Left lung (tissue), 14 donors: ENCODE measurements at places on chromosomes 3 and 15. TPM values are rescaled to one million over a fixed set of nuclear protein-coding genes. Genes with fewer than 3 reads are reported as not detected.

The NTRK3 gene
- 8.1 TPM for polyA plus RNA-seq

GRCh38 chr3:194328053-194328657, 23.0 kb downstream of the CPN2 start:
- no peak for DNase-seq

GRCh38 chr3:172914854-172915253, 164.3 kb downstream of the ECT2 start:
- DNase-seq, result no peak

GRCh38 chr3:82030916-82031315, 269.5 kb upstream of the GBE1 start:
- DNase-seq, result no peak

The LYZL4 gene
- polyA plus RNA-seq, result not detected

DNA sequence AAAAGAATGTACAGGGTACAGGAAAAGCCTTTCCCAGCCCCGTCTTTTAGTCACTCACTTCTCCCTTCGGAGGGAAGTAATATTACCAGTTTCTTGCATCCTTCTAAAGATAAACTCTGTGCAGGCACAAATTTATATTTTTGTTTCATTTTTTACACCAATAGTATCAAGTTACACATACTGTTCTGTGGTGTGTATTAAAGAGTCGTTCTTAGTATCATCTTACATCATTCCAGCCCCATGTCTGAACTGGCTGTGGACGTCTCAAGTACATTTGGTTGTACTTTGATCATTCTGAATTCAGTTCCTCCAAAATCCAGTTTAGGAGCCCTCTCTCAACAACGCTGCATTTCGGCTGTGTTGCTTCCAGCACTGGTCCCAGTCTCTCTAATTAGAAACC, 68.7 kb downstream of the LMLN start:
- DNase-seq, result no peak

The IGDCC3 gene
- polyA plus RNA-seq, result 12.8 TPM

The CNTN4 gene
- 9.0 TPM for polyA plus RNA-seq

GRCh38 chr15:70484993-70485392, 278.4 kb downstream of the UACA start:
- DNase-seq, result no peak

GRCh38 chr15:65532738-65533051, 2.4 kb downstream of the HACD3 start:
- no peak for DNase-seq

DNA sequence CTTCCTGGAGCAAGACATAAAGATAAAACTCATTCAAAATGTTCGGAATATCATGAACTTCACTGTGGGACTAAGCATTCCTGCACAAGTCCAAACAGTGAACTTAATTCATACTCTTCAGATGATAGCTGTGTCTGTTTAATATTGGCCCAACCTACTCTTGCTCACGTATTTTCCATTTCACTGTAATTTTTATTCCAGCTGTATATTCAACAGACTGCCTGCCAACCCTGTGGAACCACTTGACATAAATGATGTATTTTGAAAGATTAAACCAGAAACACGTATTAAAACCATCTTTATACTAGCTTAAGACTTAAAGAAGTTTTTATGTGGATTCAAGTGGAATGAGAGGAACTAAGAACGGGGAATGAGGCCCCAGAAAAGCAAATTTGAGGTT, 172.5 kb downstream of the TMEM108 start:
- DNase-seq, result no peak

The FBXO40 gene
- polyA plus RNA-seq, result 0.04 TPM

GRCh38 chr3:112594856-112595255, 33.0 kb downstream of the SLC35A5 start:
- DNase-seq, result no peak

GRCh38 chr3:143924522-143925285, 46.9 kb upstream of the DIPK2A start:
- DNase-seq, result no peak

DNA sequence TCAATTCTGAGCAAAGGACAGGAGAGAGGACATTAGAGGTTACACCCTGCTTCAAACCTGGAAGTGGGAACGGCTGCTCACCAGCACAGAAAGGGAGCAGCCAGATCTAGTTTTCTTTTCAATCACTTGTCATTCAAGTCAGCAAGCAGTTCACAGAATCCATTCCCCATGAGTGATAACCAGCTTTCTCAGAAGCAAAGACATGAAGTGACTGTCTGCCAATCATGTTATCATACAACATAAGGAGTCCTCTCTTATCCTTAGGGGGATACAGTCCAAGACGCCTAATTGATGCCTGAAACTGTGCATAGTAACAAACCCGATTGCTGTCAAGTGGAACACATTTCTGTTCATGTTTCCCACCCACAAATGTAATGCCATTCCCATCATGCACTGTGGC, 54.7 kb downstream of the FAM98B start:
- no peak for DNase-seq

The TMEM266 gene
- polyA plus RNA-seq, result 2.1 TPM

The KIF15 gene
- polyA plus RNA-seq, result 25.4 TPM

- DNase-seq, result no peak
Measured at GRCh38 chr15:41499109-41499851, 5.6 kb downstream of the ITPKA start.

GRCh38 chr3:119598410-119599098, 869 bp downstream of the PLA1A start:
- DNase-seq, result no peak

- DNase-seq, result no peak
Measured at GRCh38 chr3:16801698-16802097, 83.1 kb upstream of the PLCL2 start.

The MYO9A gene
- polyA plus RNA-seq, result 38.1 TPM

The ACAN gene
- polyA plus RNA-seq, result 0.83 TPM

DNA sequence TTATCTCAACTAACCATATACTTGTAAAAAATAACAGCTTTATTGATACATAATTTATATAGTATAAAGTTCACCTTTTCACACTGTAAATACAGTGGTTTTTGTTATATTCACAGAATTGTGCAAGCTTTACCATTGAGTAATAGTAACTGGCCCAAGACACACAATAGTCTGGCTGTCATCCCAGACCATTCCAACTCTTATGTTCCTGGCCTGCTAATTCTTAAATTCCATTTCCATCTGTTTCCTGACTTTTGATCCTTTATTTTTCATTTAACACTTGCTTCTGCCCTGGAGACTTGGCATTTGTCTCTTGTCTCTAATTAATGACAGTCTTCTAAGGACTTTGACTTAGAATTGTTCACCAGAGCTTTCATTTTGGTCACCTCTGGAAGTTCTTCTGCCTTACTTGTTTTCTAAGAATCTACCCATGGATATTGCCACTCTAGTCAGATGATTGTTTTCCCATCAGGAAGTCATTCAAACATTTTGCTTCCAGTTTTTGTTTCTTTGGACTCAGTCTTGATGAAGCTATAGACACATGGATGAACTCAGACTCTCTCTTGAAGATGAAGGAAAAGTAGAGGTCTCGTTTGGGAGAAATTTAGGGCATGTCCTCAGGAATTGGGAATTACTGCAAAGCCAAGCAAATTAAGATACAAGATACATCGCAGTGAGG, 27.2 kb upstream of the PLSCR4 start:
- DNase-seq, result peak; percentile 90

DNA sequence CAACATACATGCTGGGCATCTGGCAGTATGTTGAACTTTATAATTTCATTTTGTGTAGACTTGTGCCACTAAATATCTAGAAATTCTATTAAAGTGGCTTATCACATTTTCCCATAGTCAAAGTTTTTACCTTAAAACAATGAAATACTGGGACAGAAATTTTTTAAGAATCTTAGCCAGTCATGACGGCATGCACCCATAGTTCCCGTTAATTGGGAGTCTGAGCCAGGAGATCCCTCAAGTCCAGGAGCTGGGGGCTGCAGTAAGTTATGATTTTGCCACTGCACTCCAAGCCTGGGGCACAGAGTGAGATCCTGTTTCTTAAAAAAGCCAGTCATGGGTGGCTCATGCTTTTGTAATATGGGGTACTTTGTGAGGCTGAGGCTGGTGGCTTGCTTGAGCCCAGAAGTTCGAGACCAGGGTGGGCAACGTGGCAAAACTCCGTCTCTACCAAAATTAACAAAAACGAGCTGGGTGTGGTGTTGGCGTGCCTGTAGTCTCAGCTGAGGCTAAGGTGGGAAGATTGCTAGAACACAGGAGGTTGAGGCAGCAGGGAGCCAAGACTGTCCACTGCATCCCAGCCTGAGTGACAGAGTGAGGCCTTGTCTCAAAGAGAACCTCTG, 3.1 kb downstream of the RPSA start:
- no peak for DNase-seq

The NMNAT3 gene
- 6.7 TPM for polyA plus RNA-seq

DNA sequence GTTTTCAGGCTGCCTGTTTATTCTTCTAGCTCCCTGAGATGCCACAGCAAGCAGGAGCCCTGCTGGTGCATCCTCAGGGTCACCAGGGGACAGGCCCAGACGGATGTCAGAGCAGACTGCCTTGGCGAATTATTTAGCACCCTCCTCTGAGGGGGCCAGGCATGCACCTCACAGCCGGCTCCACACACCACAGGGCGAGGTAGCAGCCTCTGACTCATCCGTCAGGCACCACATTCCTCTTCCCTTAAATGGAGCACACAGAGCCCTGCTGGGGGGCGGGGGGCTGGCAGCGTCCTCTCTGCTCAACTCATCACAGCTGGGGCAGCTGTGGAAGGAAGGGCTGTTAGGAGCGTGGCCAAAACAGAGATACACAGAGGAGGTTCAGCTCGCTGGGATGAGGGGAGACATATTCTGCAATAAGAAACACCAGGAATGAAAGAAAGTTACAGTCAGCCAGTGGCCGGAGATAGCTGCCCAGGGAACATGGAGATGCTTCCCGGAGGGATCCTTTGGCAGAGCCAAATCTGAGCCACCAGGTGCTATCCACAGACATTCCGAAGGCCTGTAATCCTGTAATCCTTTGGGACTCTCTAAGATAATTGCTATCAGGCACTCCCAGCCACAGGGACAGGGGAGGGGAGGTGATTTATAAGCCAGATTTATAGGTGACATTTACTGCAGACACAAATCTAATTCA, 13.9 kb upstream of the PRICKLE2 start:
- DNase-seq, result peak; percentile 58

The AGBL1 gene
- 0.11 TPM for polyA plus RNA-seq

DNA sequence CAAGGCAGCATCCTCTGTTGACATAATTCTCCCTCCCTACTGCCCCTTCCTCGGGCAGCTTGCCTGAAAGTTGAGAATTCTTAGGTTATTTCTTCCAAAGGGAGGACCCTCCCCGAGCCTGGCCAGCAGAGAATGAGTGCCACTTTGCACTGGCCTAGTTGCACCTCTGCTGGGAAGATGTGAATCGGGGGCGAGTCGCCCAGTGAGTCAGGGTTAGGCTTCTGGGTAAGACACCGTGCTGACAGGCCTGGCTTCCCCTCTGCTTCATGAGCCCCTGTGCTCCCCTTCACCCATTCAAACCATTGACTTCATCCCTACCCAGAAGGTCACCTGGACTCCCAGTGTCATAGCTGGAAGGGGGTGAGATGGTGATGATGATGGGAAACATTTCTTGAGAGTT, 82.3 kb downstream of the AAGAB start:
- DNase-seq, result no peak

- DNase-seq, result no peak
Measured at GRCh38 chr3:58495101-58495500, 3.2 kb downstream of the KCTD6 start.

- DNase-seq, result no peak
Measured at GRCh38 chr15:99433757-99434450, 131.9 kb upstream of the MEF2A start.

The PSMD6 gene
- polyA plus RNA-seq, result 104 TPM

DNA sequence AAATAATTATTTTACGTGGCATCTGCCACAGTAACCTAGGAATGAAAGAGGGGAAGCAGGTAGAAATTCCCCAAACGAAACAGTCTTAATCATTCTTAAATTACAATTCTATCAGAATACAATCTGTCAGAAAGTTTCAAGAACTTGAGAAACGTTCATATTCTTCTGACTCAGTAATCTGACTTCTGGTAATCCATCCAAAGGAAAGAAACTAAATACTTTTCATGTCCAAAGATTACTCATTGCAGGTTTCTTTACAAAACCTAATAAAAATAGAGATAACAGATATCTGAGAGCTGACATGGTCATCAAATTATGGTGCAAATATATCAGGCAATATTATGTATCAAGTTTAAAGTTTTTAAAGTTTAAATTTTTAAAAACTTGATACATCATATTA, 109.4 kb downstream of the DLG1 start:
- no peak for DNase-seq

- peak; percentile 22 for DNase-seq
Measured at GRCh38 chr15:72907733-72908132, 124.2 kb upstream of the ADPGK start.

The SLC12A1 gene
- polyA plus RNA-seq, result 1.3 TPM

The SUCLG2 gene
- polyA plus RNA-seq, result 52.7 TPM

GRCh38 chr15:58473724-58474123, 41.9 kb downstream of the LIPC start:
- DNase-seq, result no peak

DNA sequence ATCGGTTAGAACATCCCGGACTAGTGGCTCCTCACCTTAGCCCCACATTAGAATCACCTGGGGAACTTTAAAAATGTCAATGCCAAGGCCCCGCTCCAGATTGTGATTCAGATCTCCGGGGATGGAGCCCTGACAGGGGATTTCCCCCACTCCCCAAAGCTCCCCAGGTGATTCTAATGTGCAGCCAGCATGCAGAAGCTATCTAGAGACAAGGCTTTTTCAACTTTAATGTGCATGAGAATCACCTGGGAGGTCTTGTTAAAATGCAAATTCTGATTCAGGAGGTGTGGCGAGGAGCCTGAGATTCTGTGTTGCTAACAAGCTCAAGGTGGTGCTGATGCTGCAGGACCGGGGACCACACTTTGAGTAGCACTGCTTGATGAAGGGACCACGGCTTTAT, 156.7 kb downstream of the RAB11A start:
- no peak for DNase-seq

DNA sequence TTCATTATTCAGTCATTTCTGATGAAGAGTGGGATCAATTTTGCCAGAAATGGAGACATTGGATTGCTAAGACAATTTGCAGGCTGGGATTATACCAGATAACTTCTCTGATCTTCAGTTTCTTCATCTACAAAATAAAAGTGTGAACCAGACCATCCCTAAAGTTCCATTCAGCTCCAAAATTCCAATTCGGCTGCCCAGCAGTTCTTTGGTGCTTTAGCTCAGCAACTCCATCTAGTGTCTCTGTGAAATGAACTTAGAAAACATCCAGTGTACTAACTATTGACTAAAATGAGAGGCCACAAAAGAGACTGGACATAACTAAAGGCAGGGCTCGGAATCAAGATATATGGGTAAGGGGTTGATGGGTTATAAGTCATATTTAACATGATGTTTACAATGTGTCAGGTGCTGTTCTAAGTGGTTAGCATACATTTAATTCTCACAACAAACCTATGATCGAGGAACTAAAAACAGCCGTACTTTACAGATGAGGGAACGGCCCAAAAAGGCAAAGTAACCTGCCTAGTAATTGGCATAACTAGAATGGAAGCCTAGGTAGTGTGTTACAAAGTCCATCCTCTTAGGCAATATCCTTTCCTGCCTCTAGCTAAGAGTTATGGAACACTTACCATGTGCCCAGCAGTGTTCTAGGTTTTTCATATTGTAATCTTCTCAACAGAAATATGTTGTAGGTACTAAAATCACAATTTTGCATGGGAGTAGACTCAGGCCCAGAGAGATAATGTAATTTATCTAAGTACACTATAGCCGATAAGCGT, 17.0 kb downstream of the THAP10 start:
- no peak for DNase-seq

GRCh38 chr15:69593981-69594966, 141.7 kb downstream of the RPLP1 start:
- peak; percentile 60 for DNase-seq

- DNase-seq, result no peak
Measured at GRCh38 chr3:71903112-71903495, 118.2 kb upstream of the PROK2 start.

The MYRIP gene
- polyA plus RNA-seq, result 0.29 TPM
